ENCODE measurements at places on chromosomes 3 and 15. TPM values are rescaled to one million over a fixed set of nuclear protein-coding genes. Genes with fewer than 3 reads are reported as not detected.

RTP4 gene
- polyA plus RNA-seq = 11.7 TPM

GRCh38 chr3:183116025-183116614 is 16.8 kb upstream of the MCCC1 start:
- no peaks in the 10 kb centered on the region for H3K36me3 ChIP-seq
- DNase-seq = peak; percentile 92
- no peak overlapping the region for H3K27ac ChIP-seq
- H3K4me1 ChIP-seq = peaks cover 11% of the 10 kb centered on the region
- H3K4me3 ChIP-seq = no peak overlapping the region
- H3K27me3 ChIP-seq = peaks cover 51% of the 10 kb centered on the region

DNA sequence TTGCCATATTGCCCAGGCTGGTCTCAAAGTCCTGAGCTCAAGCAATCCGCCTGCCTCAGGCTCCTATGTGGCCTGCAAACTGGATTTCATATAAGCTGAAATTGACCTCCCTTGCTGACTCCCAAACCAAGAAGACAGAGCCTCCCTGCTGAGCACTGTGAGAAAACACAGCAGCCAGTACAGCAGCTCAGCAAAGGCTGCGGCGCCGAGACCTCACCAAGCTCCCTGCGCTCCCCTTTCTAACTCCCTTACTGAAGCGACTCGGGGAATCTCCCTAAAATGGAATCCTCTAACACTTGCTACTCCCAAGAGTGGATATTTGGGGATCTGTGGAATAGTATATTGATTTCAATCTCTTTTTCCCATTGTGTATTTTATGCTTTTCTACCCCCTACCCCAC is 34.6 kb downstream of the MUC20 start:
- H3K27ac ChIP-seq = no peak overlapping the region
- DNase-seq = peak; percentile 15
- no peaks in the 10 kb centered on the region for H3K27me3 ChIP-seq
- peaks cover 16% of the 10 kb centered on the region for H3K4me1 ChIP-seq
- H3K4me3 ChIP-seq = no peak overlapping the region
- no peaks in the 10 kb centered on the region for H3K36me3 ChIP-seq

- H3K27me3 ChIP-seq = no peaks in the 10 kb centered on the region
- H3K4me3 ChIP-seq = no peak overlapping the region
- H3K36me3 ChIP-seq = no peaks in the 10 kb centered on the region
Observed at GRCh38 chr3:63532521-63532920, 120.0 kb upstream of the SNTN start.

UPK1B gene
- polyA plus RNA-seq = not detected

DNA sequence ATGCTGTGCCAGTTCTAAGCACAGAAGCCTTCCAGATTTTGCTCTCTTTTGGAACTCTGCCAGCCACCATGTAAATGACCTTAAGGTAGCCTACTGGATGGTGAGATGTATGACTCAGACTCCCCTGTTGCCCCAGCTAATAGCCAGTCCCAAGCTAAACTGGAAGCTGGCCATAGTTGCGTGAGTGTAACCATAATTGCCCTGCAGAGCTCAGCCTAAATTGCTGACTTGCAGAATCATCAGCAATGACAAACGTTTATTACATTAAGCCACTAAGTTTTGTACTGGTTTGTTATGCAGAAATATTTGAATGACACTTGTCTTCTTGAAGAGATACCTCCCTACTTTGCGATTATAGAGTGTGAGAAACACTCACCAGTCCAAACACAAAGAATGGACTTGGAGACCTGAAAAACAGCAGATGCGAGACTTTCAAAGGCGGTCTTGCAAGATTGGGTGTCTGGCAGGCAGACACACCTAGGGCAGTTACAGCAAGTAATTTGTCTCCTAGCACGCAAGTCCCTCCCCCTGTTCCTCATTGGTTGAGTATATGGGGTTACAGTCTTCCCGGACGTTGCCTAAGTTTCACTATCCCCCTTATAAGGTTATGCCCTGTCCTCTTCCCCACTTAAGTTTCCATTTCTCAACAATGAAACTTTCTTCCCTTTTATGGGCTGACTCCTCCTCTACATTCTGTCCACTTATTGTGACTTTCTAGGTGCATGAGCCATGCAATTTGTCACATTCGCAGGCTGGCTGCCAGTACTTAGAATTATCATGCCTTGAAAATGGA is 83.6 kb upstream of the XCR1 start:
- DNase-seq = no peak
- H3K27ac ChIP-seq = peak overlapping the region; percentile 90
- H3K27me3 ChIP-seq = no peaks in the 10 kb centered on the region
- peaks cover 9% of the 10 kb centered on the region for H3K4me1 ChIP-seq
- H3K4me3 ChIP-seq = no peak overlapping the region
- H3K36me3 ChIP-seq = no peaks in the 10 kb centered on the region

DNA sequence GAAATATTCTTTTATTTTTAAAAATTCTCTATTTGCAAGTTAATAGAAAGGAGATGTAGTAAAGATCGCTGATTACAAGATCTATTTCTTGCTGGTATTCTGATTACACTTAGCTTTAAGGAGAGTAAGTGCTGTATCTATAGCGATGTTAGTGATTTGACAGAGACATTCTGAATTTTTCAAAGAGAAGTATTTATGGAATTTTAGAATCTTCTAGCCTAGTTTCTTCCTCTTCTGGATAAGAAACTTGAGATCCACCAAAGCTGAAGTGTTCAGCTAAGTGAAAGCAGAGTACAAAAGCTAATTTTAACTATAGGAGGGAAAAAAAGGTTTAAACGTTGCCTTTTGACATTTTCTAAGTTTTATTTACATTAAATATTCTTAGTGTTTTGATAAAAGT is 72.1 kb upstream of the RARB start:
- no peaks in the 10 kb centered on the region for H3K4me1 ChIP-seq
- DNase-seq = no peak
- no peak overlapping the region for H3K27ac ChIP-seq
- H3K27me3 ChIP-seq = no peaks in the 10 kb centered on the region
- no peaks in the 10 kb centered on the region for H3K36me3 ChIP-seq

CPA3 gene
- 0.06 TPM for polyA plus RNA-seq

ARL6 gene
- 1.8 TPM for polyA plus RNA-seq

GRCh38 chr15:25179673-25180511 is 225.1 kb downstream of the SNRPN start:
- no peaks in the 10 kb centered on the region for H3K4me1 ChIP-seq
- no peak overlapping the region for H3K4me3 ChIP-seq
- H3K36me3 ChIP-seq = no peaks in the 10 kb centered on the region
- peak; percentile 51 for DNase-seq
- H3K27ac ChIP-seq = no peak overlapping the region

Measured in spleen (tissue), 13 donors.